Bladder microvascular endothelial cell (primary cell): ENCODE measurements at places on chromosomes 16 and 17. TPM values are rescaled to one million over a fixed set of nuclear protein-coding genes. Genes with fewer than 3 reads are reported as not detected.

The CD300LB gene
- total RNA-seq, result not detected in 2 replicates

The CD300A gene
- not detected in 2 replicates for total RNA-seq

The MRPL12 gene
- total RNA-seq, result 7.6 and 8.7 TPM in 2 replicates

The STH gene
- total RNA-seq, result not detected in 2 replicates

The MGAT5B gene
- 0.49 and 0.50 TPM in 2 replicates for total RNA-seq

The PARD6A gene
- total RNA-seq, result 2.5 and 2.8 TPM in 2 replicates

The OSGIN1 gene
- 1.1 and 1.6 TPM in 2 replicates for total RNA-seq

The HOXB4 gene
- total RNA-seq, result 2.3 and 3.3 TPM in 2 replicates

The CNTD1 gene
- total RNA-seq, result not detected in 2 replicates

The UTP18 gene
- 21.9 and 28.2 TPM in 2 replicates for total RNA-seq

The TP53TG3B gene
- not detected in 2 replicates for total RNA-seq

The HOXB7 gene
- total RNA-seq, result 6.9 and 14.6 TPM in 2 replicates

The TAC4 gene
- total RNA-seq, result not detected in 2 replicates

The NOTUM gene
- total RNA-seq, result 0.19 TPM in 1 of 2 replicates, not detected in the other

The NLRC3 gene
- total RNA-seq, result 0.97 and 3.8 TPM in 2 replicates

The HBM gene
- not detected in 2 replicates for total RNA-seq

The PGAP3 gene
- 2.8 and 8.2 TPM in 2 replicates for total RNA-seq

The CD300LF gene
- total RNA-seq, result not detected in 2 replicates

The OR1A1 gene
- under 0.01 TPM in 1 of 2 replicates, not detected in the other for total RNA-seq

The CDH11 gene
- total RNA-seq, result 8.7 and 15.4 TPM in 2 replicates
